Activated CD4-positive, alpha-beta T cell treated with anti-CD3 and anti-CD28 coated beads, Interleukin-2, amount 10 ng/mL, durations not matched to agents 24 days and 14 days (primary cell): ENCODE measurements at places on chromosomes 6 and 20. TPM values are rescaled to one million over a fixed set of nuclear protein-coding genes. Genes with fewer than 3 reads are reported as not detected.

- H3K36me3 ChIP-seq: no peaks in the 10 kb centered on the region
- no peak overlapping the region for H3K4me3 ChIP-seq
- peaks cover 11% of the 10 kb centered on the region for H3K27me3 ChIP-seq
- DNase-seq: no peak
- no peak overlapping the region for H3K27ac ChIP-seq
Measured at GRCh38 chr6:12228447-12229146, 61.6 kb upstream of the EDN1 start.

DNA sequence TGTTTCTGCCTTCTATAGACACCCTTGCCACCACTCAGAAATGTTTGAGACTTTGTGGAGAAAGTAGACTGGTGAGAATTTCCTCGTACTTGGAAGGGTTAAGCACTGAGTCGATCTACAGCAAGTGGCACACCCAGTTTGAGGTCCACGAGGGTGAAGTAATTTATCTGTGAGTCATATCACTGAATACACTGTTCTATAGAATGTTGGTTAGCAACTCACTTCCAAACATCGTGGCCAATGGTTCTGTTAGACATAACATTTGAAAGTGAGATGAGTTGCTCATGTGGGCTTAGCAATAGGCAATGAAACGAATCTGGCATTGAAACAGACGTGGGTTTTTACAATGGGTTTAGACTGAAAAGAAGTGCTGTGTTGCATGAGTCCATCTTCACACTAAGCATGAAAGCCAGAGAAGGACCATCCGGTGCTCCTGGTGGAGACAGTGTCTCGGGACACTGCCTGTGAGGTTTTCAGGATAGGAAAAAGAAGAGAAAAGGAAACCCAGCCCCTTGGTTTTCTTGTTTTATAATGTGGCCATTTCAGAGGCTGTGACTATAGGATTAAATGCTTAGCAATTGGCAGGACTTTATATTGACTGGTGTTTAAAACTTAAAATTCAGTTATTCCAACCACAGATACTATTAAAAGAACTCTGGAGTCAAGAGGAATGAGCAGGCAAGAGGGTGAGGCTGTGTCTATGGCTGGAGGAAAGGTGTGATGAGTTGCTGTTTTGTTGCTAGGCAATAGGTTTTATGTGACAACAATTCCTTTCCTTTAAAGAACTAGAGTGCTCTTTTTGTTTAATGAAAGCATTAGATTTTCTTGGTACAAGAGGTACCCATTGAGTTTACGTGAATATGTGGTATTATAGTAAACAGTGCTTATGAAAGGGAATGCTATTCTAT is 31.0 kb upstream of the EZR start:
- peak overlapping the region; percentile 95 for H3K27ac ChIP-seq
- H3K36me3 ChIP-seq: no peaks in the 10 kb centered on the region
- peak overlapping the region; percentile 53 for H3K4me3 ChIP-seq
- peaks cover 2% of the 10 kb centered on the region for H3K27me3 ChIP-seq

Gene BFSP1
- 0.33 and 0.43 TPM in 2 replicates for total RNA-seq

DNA sequence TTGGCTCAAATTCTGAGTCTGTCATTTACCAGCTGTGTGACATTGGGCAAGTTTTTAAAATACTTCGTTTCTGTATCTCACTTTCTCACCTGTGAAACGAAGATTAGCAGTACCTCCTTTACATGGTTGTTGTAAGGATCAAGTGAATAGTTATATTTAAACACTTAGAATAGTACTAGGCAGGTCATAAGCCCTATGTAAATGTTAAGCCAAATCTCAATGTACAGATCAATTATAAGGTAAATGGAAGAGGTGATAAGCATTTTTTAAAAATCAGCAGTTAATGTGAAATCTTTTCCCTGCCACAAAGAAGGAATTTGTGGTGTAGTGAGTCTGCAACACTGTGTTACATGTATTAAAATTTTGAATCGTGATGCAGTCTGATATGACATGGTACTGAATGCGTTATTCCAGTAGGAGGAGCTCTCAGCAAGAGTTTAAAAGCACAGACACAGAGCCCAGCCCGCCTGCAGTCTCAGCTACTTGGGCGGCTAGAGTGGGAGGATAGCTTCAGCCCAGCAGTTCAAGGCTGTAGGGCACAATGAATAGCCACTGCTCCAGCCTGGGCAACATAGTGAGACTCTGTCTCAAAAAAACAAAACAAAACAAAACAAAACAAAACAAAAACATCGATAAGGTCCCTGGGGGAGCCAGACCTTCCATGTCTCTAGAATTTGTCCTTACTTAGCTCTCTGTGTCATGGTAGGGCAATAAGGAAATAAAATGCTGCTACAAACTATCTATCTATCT is 46.0 kb downstream of the GTF2H5 start:
- DNase-seq: peak; percentile 89
- H3K27ac ChIP-seq: no peak overlapping the region
- peaks cover 17% of the 10 kb centered on the region for H3K4me1 ChIP-seq
- H3K36me3 ChIP-seq: no peaks in the 10 kb centered on the region
- no peak overlapping the region for H3K4me3 ChIP-seq

- H3K4me3 ChIP-seq: peak overlapping the region; percentile 47
- no peaks in the 10 kb centered on the region for H3K36me3 ChIP-seq
- H3K27ac ChIP-seq: peak overlapping the region; percentile 26
- peak; percentile 64 for DNase-seq
Measured at GRCh38 chr6:63352544-63353285, 32.9 kb upstream of the LGSN start.

- no peak overlapping the region for H3K4me3 ChIP-seq
- DNase-seq: no peak
- peaks cover 21% of the 10 kb centered on the region for H3K27me3 ChIP-seq
- no peak overlapping the region for H3K27ac ChIP-seq
Measured at GRCh38 chr6:31132806-31133205, 6.1 kb downstream of the PSORS1C2 start.
